GM19239 (cell line): ENCODE measurements at places on chromosomes 12 and 14.

DNA sequence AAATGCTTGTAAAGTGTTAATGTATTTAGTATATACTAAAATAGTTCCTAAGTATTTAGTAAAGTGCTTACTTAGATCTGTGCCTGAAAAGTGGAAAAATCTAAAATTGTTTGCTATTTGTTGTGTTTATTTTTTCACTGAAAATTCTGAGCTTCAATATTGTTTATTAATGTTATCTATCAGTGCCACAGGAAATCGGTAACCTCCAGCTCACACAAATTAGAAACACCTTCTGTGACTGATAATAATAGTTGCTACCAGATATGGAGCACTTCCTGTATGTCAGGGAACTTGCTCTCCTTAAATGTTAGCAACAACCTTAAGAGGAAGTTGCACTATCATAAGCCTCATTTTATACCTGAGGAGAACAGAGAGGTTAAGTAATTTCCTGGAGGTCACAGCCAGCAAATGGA is 723 bp upstream of the LRP10 start:
- DNase-seq = no peak

DNA sequence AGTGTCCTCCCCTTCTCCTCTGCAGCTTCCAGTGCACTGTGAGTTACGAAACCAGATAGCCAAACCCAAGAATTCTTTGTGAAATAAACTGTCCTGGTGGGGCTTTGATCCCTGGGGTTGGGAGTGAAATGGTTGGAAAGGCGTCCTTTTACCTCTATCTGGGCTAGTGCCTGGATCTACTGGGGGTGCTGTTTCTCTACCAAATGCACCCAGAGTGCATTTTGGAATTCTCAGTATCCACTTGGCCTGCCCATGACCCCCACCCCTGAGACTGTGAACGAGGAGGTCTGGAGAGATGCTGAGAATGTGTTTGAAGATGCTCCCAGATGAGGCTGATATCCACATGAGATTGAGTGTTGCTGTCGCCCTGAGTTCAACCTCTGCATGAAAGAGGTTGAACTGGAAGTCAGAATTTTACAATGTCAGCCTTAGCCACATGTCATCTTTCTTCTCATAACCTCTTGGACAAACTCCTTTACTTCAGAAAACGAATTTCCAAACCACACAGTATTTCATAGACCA is 87.1 kb upstream of the CLMN start:
- no peak for DNase-seq

DNA sequence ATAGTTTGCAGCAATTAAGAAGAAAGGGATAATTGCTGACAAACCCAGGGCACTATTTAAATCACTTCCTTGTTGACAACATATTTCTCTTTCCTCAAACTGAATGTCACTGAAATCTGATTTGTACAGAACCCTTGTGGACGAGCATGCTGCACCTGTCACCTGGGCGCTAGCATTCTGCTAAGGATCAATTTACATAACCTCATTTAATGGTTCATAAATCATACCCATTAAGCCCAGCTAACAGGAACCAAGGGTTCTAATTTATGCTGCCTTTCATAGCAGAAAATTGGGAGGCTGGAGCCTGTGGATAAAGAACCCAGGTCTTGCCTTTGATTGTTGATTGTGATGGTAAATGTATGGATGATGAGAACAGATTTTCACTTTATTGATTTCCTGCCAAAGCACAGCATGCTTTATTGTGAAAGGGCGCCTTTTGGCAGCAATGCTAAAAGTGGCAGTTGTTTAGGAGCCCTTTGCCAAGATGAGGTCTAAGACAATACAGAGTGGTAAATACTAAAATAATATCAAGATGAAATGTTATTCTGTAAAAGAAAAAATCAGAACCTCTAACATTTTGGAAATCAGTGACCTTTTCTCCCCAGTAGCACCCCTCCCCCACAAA is 95.4 kb downstream of the NKX2-1 start:
- DNase-seq = no peak

- no peak for DNase-seq
Observed at GRCh38 chr14:100369019-100369418, 45.9 kb downstream of the SLC25A47 start.

- no peak for DNase-seq
Observed at GRCh38 chr12:3761116-3761735, 8.3 kb upstream of the CRACR2A start.

- DNase-seq = no peak
Observed at GRCh38 chr14:98858158-98858557, 413.8 kb downstream of the BCL11B start.

GRCh38 chr12:131116468-131117117 is 162.9 kb downstream of the ADGRD1 start:
- DNase-seq = no peak

DNA sequence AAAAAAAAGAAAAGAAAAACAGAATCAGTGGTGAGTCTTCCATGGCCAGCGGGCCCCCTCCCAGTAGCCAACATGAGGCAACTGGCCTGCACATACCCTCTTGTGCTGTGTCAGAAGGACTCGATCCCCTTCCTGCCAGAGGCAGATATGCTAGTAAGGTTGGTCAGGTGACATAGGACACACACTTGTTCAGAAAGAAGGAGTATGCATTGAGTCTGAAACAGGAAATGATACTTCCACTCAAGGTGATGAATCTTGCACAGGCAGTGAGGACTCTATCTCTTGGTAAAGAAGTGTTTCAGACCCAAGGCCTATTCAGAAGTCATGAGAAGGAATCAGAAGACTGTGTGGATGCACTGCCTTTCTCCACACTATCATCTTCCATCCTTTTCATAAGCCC is 269.7 kb upstream of the FAR2 start:
- DNase-seq = no peak

DNA sequence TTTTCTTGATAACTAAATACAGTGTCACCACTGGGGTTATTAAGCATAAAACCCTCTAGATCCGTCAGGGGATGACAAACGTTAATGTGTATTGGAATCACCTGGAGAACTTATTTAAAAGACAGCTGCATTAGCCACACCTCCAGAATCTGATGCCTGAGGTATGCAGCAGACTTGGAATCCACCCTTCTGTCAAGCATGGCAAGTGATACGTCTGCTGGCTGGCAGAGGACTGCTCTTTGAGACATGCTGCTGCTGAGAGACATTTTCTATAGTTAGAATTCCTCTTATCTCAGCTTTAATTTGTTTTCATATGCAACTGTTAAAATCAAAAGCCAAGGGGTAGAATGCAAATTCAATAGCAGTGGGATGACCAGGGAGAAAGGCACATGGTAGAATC is 496.3 kb downstream of the NELL2 start:
- DNase-seq = no peak

- no peak for DNase-seq
Observed at GRCh38 chr12:116735951-116736599, 1.8 kb downstream of the SPRING1 start.
